ENCODE measurements at places on chromosomes 5 and 9. TPM values are rescaled to one million over a fixed set of nuclear protein-coding genes. Genes with fewer than 3 reads are reported as not detected.

DNA sequence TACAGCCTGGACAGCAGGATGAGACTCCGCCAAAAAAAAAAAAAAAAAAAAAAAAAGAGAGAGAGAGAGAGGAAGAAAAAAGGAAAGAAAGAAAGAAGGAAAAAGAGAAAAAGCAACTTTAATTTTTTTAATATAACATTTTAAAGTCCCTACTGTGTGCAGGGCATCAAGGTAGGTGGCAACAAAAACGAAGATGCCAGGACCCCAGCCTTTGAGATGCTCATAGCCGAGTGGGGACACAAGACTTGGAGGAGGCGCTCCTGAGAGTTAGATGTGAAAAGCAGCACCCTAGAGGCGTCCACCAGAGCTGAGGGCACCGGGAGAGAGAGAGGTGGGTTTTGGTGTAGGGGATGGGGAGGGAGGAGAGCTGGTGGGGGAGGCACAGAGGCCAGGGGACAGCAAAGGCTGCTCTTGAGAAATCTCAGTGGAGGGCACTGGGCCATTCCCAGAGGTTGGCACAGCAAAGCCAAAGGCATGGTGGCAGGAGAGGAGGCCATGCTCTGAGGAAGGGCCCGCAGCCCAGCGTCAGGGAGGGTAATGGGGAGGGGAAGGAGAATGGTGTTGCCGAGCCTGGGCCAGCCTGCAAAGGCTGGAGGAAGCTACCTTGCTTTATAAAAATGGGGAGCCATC is 135.6 kb downstream of the C9orf50 start:
- DNase-seq, result no peak

DNA sequence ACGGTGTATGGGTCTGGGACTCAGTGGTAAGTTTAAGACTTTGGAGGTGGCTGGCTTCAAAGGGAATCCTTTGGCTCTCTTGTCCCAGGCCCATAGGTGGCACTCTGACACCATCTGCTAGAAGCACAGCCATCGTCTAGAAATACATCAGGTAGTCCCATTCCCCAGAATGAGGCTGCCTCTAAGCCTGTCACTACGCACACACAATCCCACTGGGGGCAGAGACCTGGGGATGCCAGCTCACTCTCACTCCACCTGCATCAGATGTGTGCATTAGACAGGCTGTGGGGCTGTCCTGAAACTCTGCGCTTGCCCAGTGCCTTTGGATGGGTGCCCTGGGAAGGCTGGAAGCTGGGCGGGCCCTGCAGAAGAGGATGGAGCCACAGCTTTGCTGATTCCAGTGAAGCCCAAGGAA is 127.5 kb upstream of the PANK3 start:
- no peak for DNase-seq

DNA sequence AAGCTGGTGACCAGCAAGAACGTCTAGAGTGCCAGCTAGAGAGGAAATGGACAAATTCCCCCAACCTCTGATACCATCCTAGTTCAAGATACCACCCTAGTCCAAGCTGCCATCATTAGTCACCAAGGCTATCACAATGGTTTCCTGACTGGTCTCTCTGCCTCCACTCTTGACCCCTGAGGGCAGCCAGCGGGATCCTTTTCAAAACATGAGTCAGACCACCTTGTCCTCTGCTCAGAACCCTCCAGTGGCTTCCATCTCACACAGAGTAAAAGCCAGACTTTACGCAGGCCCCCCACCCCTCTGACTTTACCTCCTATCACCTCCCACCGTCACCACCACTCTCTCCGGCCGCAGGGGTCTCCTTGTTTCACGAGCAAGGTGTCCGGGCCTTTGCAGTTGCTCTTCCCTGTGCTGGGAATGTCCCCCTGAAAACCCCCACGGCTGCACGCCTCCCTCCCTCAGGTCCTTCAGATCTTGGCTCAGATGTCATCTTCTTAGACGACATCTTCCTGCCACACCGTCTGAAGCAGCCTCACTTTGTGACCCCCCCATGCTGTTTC is 42.2 kb upstream of the FBXW11 start:
- no peak for DNase-seq

DNA sequence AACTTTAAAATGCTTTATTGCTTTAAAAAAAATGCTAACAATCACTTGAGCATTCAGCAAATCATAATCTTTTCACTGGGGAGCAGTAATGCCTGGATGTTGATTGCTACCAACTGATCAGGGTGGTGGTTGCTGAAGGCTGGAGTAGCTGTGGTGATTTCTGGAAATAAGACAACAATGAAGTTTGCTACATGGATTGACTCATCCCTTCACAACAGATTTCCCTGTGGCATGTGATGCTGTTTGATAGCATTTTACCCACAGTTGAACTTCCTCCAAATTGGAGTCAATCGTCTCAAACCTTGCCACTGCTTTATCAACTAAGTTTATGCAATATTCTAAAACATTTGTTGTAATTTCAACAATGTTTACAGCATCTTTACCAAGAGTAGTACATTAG is 83.3 kb downstream of the MLLT3 start:
- no peak for DNase-seq

- DNase-seq, result no peak
These were observed 36.5 kb upstream of the ANKRD33B start for GRCh38 chr5:10527281-10527950.

Gene HMCN2
- total RNA-seq, result 5.5 TPM

DNA sequence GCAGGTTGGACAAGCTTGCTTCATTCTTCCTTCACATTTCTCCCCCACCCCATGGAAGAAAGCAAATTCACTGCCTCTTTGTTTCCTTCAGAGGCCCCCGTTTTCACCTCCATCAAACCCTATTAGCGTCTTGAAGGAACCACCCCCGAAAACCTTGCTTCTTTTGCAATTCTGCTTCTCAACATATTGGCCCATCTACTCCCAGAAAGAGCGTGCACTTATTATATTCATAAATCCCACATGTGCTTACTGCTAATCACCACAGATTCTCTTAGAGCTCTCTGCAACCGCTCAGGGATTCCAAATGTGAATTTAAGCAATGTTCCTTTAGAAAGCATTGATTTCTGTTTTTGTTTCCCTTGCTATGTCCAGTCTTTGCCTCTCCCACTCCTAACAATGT is 1.1 kb downstream of the F2RL2 start:
- no peak for DNase-seq

- DNase-seq, result no peak
These were observed 237.5 kb upstream of the ADRA1B start for GRCh38 chr5:159678657-159679392.

Gene TMED9
- total RNA-seq, result 68.7 TPM

- no peak for DNase-seq
These were observed 3.0 kb downstream of the FRRS1L start for GRCh38 chr9:109164042-109164441.

DNA sequence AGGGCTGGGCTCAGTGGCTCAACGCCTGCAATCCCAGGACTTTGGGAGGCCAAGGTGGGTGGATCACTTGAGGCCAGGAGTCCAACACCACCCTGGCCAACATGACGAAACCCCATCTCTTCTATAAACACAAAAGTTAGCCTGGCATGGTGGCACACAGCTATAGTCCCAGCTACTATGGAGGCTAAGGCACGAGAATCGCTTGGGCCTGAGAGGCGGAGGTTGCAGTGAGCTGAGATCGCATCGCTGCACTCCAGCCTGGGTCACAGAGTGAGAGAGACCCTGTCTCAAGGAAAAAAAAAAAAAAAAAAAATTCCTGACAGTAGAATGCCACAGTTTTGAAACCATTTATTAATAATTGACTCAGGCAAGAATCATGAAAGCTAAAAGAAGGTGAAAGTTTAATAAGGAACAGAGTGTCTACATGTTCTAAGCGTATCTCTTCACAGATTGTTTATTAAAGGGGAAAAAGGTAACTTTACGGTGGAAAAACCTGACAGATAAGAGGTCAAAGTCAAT is 5.7 kb upstream of the PTGR1 start:
- no peak for DNase-seq

- DNase-seq, result no peak
These were observed 50.2 kb upstream of the NR3C1 start for GRCh38 chr5:143453720-143454119.

- no peak for DNase-seq
These were observed 29.7 kb downstream of the GRIA1 start for GRCh38 chr5:153520137-153520536.

- DNase-seq, result no peak
These were observed 21.7 kb upstream of the SPDL1 start for GRCh38 chr5:169561893-169562292.

DNA sequence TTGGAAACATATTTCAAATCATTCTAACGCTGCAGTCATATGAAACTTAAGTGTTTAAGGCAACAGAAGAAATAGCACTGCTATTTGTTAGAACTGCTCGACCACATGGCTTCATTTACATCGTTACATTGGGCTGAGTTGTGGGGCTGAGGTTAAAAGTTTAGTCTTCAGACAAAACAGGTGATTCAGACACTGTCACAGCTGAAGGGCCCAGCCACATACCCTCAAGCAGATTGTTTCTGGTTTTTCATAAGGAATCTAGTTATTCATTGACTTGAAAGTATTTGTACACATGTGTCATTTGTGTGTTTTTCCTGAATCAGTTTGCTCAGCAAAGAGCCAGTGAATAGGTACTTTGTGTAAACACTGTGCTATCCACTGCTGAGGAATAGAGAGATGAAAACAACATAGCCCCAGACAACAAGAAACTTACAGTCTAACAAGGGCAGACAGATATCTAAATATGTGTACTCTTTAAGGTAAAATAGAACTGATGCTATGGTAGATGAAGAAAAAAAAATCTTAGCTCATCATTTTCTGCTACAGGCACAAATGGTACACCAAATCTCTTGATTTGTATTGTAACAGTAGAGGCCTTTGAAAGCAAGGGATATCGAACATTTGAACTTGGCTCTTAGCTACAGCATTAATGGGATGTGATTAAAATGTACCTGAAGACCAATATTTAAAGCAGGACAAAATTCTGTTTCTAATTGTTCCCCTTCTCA is 357.6 kb upstream of the RPS23 start:
- no peak for DNase-seq

DNA sequence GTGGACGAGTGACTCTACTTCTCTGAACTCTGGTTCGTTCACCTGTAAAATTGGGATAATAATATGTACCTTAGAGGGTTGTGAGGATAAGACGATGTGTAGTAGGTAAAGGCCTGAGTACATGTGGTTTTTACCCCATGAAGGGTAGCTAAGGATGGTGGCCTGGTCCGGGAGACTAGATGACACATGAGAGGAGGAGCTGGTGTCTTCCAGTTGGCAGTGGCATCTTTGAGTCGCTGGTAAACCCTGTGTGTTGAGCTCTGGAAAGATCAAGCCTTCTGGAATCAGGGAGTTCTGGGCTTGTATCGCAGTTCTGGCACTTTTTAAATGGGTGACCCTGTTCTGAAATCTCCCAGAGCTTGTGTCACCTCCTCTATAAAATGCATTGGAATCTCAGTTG is 166.4 kb upstream of the ZNF618 start:
- no peak for DNase-seq

DNA sequence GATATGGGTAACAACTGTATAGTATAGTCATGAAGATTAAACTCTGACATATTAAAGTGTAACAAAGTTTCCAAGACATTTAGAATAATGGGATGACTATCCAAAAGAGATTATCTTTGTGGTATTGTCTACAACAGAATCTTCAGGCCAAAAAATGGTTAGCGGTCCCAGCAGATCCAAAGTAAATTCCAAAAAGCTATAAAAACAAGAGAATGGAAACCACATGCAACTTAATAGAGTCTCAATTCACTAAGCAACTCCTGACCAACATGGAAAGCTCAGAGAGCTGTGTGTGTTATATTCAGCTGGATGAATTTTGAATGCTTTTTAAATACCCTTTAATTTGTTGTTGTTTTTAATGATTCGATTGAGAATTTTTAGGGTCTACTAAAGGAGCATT is 688.2 kb downstream of the CETN3 start:
- no peak for DNase-seq

Gene CAVIN4
- 50.9 TPM for total RNA-seq

Gene PLAC8L1
- 0.49 TPM for total RNA-seq

- DNase-seq, result no peak
These were observed 13.1 kb downstream of the RPS23 start for GRCh38 chr5:82265047-82265446.
